ENCODE measurements at places on chromosomes 1 and 21. TPM values are rescaled to one million over a fixed set of nuclear protein-coding genes. Genes with fewer than 3 reads are reported as not detected.

Gene SMIM1
- not detected for total RNA-seq

Gene TMEM82
- total RNA-seq = not detected

Gene BECN2
- not detected for total RNA-seq

Gene TSACC
- not detected for total RNA-seq

Gene PTPRC
- total RNA-seq = 61.3 TPM

All from subcutaneous adipose tissue (tissue), 4 donors.